ENCODE measurements at places on chromosomes 1 and 21.

- no peak for DNase-seq
Measured at GRCh38 chr1:3261007-3261968, 192.3 kb downstream of the PRDM16 start.

DNA sequence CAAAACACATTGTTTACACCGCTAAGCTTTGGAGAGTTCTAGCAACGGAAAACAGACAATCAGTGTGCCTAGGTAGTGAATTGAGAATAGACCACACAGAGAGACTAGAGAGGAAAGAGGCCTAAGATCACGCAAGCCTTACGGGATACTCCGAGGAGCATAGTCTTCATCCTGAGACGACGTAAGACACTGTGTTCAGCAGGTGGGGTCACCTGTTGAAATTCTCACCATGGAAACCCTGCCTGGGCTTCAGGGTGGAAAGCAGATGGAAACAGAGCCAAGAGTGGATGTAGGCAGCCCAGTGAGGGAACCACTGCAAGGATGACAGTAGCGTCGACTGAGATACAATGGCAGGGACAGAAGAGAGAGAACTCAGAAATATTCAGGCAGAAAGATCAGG lies 40.2 kb downstream of the COA6 start:
- no peak for DNase-seq

DNA sequence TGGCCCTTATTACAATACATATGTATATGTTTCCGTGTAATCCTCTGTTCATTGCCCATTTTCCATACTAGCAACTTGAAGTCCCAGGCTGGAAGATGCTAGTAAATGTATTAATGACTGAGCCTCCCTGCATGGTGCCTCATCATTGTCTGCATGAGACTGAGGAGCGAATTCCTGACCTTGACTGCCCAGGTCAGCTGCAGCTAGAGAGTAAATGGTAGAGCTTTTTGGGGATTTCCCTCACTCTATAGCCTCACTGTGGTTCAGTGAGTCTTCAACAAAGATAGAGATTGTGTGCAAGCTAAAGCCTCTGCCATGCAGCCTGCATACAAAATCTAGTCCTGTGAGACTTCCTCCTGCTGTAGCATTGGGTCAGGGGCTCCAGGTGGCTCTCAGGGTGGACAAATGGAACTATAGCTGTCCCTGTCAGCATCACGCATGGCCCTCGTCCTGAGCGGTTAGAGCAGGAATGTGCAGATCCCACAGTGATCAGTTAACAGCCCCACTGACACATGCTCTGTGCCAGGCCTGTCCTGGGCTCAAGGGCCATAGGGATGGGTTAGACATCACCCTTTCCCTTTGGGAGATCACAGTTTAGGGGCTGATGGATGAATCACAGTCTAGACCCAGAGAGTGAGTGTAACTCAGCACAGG lies 741.7 kb downstream of the MATN1 start:
- no peak for DNase-seq

- DNase-seq: no peak
Measured at GRCh38 chr1:45443580-45444446, 47.1 kb downstream of the TESK2 start.

DNA sequence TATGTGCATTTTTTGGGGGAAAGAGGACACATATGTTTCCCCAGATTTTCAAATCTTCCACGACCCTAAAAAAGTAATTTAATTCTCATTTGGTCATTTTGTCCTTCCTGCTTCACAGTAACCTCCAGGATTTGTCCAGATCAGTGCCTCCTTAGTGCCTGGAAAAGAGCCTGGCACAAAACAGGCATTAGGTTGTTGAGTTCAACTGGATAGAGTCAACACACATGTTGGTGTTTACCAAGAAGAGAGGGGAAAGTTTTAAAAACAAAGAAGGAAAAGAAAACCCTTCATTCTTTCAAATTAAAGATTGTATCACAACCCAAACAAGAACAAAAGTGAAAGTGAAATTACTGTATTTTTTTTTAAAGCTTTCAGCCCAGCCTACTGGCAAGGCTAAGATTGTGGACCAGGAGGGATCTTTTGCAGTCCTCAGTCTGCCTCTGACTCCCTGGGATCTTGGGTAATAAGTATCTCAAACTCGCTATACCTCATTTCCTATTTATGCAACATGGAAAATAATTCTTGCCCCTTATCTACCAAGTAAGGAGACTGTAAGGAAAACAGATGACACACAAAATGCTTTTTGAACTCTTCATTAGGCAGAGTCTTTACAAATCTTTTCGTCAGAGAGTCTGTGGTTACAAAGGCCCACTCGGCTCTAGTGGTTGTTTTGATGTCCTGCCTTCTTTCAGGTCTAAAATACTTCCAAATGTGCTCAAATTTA lies 57.8 kb downstream of the ZNF281 start:
- peak; percentile 97 for DNase-seq

DNA sequence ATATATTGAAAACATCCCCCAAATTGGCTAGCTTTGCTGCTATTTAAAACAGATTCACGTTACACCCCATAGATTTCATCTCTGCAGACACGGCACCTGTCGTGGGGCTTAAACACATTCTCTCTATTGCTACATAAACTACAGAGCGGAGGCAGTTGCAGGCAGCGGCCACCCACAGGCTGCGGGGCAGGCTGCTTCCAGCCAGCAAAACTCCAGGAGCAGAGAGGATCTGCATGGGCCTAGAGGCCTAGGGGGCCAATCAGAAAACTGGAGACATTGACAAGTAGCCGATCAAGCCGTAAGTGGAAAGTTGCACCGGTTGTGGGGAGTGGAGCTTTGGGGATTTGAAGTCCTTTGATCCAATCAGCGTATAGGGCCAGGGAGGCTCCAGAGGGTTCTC lies 129.0 kb upstream of the KLHDC7A start:
- no peak for DNase-seq

DNA sequence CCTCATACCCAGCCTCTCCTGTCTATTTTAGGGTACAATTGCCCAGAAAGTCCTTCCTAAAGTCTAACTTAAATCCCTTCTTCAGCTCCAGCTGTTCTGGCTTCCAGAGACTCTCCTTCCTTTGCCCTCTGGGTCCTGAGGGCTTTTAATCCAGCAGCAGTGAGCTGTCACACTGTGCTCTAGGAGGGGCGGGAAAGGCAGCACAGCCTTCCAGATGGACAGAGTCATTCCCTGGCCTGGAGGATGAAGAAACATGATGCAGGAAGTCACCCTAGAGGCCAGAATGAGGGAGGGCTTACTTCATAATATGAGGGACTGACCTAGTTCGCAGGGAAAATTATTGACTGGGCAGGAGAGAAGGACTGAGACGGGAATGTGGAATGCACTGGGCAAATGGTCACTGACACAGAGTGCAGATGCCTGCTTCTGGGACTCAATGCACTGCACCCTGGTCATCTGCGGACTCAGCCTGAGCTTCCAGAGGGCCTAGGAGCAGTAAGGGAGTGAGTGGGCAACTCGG lies 1.3 kb downstream of the SH2D2A start:
- DNase-seq: peak; percentile 66

DNA sequence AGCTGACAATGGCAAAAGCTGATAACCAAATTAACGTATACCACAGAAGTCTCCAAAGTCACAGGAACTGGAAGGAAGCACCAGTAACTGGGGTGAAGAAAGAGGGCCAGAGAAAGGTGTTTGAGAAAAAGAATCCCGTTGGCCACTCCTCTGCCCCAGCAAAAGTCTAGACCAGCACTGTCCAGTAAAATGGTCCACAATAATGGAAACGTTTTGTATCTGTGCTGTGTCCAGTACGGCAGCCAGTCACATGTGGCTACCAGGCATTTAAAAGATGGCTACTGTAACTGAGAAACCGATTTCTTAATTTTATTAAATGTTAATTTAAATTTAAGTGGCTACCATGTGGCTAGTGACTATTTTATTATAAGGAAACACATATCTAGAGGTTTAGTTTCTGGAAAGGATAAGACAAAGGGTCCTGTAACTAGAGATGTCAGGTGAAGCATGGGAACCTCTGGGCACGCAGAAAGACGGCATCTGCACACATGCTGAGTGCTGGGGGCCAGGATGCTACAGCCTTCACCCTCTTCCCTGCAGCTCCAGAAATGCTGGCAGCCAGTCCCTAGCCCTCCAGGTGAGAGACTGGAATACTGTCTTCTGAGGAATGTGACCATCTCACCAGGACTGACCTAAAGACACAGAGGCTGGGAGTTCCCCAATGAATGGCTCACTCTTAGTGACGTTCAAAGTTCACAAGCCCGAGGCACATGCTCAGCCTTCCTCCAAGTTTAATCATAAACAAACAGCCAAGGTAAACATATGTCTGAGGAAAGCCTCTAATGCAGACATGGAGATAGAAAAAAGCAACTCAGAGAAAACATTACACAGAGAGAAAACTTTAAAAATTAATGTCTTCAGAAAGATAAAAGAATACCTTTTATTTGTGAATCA lies 50.7 kb downstream of the JAK1 start:
- peak; percentile 26 for DNase-seq

GRCh38 chr21:37407719-37408420 lies 41.3 kb downstream of the DYRK1A start:
- DNase-seq: no peak

GRCh38 chr21:19049567-19049966 lies 646.0 kb upstream of the TMPRSS15 start:
- DNase-seq: no peak

GRCh38 chr1:41652384-41653265 lies 168.1 kb upstream of the EDN2 start:
- DNase-seq: no peak

- no peak for DNase-seq
Measured at GRCh38 chr1:61670445-61670844, 54.5 kb downstream of the TM2D1 start.
